Stimulated activated CD8-positive, alpha-beta memory T cell treated with anti-CD3 and anti-CD28 coated beads, Interleukin-7, amount 100 ng/mL, for 48 hours (primary cell): ENCODE measurements at places on chromosomes 12 and 14.

GRCh38 chr12:40693207-40693821 lies 1.1 kb downstream of the CNTN1 start:
- DNase-seq: no peak

GRCh38 chr12:99029511-99030271 lies 384.6 kb downstream of the APAF1 start:
- no peak for DNase-seq

DNA sequence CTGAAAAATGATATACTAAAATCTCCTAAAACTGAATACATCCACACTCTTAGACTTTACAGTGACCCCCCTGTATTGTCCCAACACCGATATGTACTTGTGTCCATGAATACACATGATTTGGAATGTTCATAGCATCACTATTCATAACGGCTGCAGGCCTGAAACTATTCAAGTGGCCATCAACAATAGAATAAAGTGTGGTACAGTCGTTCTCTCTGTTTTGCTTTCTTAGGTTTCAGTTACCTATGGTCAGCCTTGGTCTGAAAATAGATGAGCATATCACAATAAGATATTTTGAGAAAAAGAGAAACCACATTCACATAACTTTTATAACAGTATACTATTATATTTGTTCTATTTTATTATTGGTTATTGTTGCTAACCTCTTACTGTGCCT lies 150.6 kb downstream of the ASCL4 start:
- no peak for DNase-seq

- no peak for DNase-seq
Measured at GRCh38 chr12:43921666-43922337, 85.9 kb downstream of the TMEM117 start.

- DNase-seq: no peak
Measured at GRCh38 chr12:25269701-25270100, 19.0 kb upstream of the KRAS start.

DNA sequence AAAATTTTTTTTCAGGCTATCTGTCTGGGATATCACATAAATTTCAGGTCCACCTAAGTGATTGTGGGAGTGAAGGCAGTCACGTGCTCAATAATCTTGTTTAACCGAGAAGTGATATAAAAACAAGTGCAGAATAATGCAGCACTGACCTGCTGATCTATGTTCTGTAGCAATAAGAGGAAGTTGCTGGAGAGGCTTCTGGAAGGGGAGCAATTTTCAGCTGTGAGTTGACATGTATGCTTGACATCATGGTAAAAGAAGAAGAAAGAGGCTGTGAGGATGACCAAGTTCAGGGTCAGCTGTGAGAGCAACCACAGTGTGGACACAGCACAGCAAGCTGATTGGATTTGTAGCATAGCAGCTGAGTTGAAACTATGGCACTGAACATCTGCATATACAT lies 172.0 kb upstream of the PELI2 start:
- no peak for DNase-seq

GRCh38 chr14:74179856-74180255 lies 59.4 kb upstream of the VSX2 start:
- DNase-seq: no peak

- DNase-seq: no peak
Measured at GRCh38 chr12:57726884-57727757, 11.4 kb downstream of the AGAP2 start.

- no peak for DNase-seq
Measured at GRCh38 chr14:32364941-32365340, 35.8 kb downstream of the AKAP6 start.

DNA sequence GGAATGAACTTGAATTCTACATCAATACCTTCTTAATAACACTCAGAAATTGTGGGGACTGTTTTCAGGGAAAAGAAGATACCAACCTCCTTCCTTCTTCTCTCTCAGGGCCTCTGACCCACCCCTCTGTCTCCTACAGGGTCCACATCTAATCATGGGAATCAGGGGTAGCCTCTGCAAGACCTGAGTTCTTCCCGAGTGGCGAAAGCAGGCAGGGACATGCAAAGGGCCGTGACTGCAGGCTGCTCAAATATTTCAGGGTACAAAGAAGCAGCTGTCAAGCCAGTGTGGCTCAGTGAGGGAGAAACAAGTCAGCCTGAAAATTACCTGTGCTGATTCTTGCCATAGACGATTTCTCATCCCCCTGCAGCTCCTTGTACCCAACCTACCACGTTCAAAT lies 123.1 kb upstream of the PARP11 start:
- DNase-seq: no peak

DNA sequence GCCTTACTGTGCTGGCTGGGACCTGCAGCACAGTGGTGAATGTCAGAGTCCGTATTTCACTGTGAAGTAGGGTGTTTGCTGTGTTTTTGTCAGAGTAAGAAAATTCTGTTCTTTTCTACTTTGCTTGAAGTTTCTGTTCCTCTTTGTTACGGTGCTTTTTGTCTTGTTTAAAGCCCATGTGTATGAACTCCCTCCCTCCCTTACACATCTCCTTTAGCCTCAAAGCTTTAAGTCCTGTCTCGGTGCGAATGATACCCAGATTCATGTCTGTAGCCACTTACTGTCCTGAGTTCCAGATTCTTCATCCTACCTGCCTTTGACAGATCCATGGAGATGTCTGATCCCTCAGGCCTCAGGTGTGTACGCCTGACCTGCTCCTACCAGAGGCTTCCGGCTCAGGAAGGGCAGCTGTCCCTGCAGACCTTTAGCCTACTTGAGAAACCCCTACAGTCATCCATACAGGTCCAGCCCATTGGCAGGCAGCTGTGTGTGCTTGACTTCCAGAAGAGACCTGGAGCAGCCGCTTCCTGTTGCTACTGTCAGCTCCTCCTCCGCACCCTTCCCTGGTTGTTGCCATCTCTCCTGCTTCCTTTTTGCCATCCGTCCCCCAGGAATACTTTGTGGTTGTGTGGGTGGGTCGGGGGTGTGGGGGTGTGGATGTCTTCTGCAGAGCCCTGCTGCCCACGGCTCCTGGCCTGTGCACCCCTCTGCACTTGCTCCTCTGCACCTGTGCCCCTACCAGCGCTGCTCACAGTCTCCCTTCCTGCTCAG lies 72.9 kb downstream of the DDX51 start:
- DNase-seq: no peak

DNA sequence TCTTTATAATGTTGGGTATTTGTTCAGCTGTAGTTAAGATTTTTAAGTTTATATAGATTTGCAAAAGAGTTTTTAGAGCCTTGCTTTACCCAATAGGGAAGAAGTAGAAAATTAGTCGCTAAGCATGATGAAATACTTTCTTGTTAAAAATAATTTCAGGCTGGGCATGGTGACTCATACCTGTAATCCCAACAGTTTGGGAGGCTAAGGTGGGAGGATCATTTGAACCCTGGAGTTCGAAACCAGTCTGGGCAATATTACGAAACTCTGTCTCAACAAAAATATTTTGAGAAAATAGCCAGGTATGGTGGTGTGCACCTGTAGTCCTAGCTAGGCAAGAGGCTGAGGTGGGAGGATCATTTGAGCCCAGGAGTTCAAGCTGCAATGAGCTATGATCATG lies 18.7 kb upstream of the SCFD1 start:
- DNase-seq: no peak

DNA sequence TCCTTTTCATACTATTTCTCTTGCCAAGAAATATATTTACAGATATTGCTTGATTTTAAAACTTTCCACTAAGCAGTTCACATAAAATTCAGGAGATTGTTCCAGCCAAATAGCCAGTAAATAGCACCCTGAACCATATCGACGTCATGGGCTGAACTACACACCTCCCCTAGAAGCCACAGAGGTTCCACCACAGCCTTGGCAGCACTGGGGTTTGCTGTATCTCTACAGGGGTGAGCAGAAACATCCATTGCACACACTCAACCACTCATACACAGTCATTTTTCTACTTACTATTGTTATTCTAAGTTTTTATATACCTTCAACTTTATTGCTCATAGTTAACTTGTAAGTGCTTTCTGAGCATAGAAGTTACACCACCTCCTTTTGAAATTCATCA lies 8.1 kb upstream of the EIF2S3B start:
- peak; percentile 58 for DNase-seq

DNA sequence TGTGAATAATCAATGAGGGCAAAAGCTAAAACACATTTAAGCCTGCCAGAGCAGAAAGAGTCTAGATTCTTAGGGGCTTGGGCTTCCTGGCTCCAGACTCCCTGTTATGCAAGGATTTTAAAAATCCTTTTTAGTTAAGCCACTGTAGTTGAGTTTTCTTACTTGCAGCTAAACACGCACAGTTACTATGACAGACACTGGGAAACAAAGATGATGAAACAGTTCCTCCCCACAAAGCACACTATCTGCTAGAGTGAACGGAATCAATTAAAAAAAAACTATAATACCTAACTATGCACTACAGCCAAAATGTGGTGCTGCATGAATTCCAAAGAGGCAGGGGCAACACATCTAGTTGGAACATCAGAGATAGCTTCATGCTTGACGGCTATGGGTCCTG lies 28.2 kb downstream of the RPS6KA5 start:
- DNase-seq: no peak
